Putamen (tissue), 1 donor: ENCODE measurements at places on chromosomes 11 and 22.

- DNase-seq, result peak; percentile 49
Observed at GRCh38 chr11:65301491-65302329, 13.0 kb upstream of the CDC42EP2 start.

- no peak for DNase-seq
Observed at GRCh38 chr22:30225220-30225927, 21.2 kb downstream of the LIF start.

- peak; percentile 66 for DNase-seq
Observed at GRCh38 chr22:29011240-29012100, 50.2 kb downstream of the C22orf31 start.

GRCh38 chr11:66278363-66279091 lies 552 bp downstream of the CNIH2 start:
- no peak for DNase-seq

- peak; percentile 13 for DNase-seq
Observed at GRCh38 chr11:67732045-67732787, 57.8 kb upstream of the ALDH3B2 start.

DNA sequence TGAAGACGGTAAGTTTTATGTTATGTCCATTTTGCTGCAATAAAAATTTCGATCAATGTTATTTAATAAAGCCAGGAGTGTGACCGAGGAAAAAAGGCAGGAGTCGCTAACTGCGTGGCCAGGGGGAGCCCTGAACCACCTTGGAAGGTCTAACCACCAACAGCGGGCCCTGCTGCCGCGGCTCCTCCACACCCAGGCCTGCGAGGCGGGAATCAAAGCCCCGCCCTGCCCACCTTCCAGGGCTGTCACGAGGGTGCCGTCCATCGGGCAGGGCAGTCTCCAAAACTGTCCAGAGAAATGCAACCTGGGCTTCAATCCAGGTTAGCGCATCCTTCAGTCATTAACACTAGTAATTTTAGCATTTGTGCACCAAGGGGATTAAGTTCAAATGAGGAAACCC lies 19.0 kb downstream of the PHF21B start:
- DNase-seq, result no peak

DNA sequence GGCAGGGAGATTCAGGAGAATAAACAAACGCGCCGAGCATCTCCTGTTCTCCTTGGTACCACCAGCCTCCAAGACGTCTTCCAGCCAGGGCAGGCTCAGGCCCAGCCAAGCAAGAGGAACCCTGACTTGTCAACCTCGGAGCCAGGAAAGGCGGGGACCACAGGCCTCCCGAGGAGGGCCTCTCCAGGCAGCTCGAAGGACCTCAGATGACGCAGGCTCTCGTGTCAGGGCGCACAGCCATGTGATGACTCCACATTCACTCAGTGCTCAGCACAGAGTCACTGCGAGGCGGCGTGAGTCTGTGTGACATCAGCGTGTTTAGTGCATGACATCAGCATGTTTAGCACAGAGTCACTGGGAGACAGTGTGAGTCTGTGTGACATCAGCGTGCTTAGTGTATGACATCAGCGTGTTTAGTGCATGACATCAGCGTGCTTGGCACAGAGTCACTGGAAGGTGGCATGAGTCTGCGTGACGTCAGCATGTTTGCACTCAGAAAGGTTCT lies 241.4 kb downstream of the BRD1 start:
- DNase-seq, result no peak

DNA sequence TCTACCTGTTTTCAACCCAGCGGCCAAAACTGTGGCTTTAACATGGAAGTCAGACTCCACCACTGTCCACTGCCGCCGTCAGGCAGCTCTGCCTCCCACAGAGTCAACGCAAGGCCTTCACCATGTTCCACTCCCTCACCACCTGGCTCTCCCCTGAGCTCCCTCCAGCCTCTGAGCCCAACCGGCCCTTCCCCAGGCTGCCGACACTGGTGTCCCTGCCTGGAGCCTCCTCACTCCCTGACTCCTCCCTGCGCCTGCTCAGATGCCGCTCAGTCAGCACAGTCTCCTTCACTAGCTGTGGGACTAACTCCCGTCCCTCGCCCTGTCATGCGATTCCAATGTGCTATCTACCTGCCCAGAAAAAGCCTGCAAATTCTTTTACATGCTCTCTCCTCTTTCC lies 16.3 kb downstream of the SULT4A1 start:
- DNase-seq, result no peak

DNA sequence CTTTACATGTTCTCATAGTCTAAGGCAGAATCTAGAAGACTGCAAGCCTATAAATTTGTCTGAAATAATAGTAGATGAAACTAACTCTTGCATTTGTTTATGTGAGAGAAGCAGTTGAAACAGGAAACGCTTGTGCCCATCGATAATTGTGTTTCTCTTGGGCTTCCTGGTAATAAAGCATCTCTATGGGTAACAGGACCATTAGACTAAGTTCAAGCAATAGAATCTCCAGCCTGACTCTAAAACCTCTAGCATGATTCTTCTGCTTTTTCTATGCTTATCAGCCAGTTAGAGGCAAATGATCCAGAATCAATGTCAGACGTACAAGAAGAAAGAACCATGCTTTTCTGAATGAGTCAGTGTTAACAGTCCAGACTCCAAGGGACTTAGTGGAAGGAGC lies 1734.4 kb downstream of the LRRC4C start:
- no peak for DNase-seq

DNA sequence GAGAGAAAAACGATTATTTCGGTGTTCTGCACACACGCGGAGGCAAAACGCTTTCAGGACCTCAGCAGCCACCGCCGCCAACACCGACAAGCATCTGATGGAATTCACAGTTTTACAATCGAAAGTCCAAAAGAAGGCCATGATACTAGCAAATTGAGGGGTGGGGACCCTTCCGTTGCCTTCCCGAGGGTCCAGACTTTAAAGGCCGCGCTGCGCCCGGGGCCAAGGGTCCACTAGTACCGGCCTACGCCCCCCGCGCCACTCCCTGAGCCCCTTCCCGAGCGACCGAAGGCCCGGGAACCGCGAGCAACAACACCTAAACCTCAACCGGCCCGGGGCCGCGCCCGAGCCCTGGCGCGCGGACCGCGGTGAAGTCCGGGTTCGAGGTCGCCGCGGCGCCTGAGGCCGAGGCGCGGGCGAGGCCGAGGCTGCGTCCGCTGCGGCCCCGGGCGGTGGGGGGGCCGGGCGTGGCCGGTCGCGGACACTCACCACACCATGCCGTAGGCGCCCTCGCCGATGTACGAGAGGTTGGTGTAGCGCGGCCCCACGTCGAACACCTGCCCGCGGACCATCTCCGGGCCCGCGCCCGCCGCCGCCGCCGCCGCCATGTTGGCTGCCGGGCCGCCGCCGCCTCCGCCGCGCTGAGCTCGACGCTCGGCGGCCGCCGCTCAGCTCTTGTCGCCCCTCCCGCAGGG lies 465 bp downstream of the MAPK1 start:
- DNase-seq, result no peak
